ENCODE measurements at places on chromosomes 12 and 14.

DNA sequence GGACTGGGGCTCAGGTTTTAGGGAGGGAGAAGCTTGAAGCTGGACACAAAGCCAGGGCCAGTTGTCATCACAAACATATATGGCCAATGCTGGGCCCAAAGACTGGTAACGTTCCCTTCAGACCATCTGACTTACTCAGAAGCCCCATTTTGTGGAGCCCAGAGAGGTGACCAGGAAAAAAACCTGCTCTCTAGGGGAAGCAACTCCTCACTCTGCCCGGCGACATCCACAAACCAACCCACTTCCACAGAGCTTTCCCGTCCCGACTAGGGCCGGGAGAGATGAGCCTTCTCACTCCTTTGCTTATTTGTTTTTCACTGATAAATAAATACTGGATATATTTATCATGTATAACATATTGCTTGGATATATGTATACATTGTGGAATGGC lies 180.9 kb upstream of the RTL1 start:
- DNase-seq: no peak

- DNase-seq: no peak
These were observed 19.9 kb downstream of the EIF2B2 start for GRCh38 chr14:75022655-75023054.

DNA sequence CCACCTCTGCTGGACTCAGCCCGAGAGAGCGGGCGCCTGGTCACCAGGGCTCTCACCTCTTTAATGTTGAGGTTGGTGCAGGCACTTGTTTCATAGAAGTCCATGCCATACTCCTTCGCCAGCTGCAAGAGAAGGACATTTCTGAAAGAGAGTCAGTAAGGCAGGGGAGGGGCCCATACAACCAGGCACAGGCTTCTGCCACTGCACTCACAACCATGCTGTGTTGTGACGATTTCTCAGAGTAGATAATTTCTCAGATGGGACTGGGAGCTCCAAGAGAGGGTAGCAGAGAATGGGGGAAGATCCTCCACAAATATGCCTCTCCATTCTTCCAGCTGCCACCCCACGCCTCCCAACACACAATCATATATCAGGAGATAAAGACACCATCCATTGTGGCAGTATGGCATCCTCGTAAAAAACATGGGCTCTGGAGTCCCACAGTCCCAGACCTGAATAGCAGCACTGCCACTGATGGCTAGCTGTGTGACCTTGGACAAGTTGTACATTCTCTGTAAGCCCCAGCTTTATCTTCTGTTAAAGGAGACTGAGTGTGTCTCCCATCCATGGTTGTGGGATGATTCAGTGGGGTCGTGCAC lies 6.2 kb upstream of the GPX2 start:
- no peak for DNase-seq

- no peak for DNase-seq
These were observed 109.8 kb downstream of the PHLDA1 start for GRCh38 chr12:75921622-75922289.

GRCh38 chr12:89494411-89495231 lies 30.0 kb downstream of the GALNT4 start:
- DNase-seq: no peak

- no peak for DNase-seq
These were observed 210.9 kb upstream of the PRKD1 start for GRCh38 chr14:30138567-30138966.

DNA sequence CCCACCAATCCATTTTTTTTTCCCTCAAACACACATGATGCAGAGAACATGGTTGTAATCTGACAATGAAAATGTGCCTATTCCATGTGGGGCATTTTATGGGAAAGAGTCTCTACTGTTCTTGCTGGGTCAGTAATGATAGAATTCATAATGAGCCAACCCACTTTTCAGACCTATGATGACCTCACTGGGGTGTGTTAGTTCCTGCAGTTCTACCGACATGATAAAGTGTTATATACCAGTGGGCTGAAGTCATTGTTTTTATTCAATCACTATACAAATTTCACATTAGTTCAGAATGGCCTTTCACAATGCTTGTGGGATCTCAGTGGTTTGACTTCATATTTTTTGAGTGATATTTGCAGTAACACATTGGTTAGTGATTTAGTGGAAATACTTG lies 47.5 kb downstream of the PPFIBP1 start:
- DNase-seq: no peak

GRCh38 chr12:93776581-93777018 lies 99.4 kb downstream of the CRADD start:
- no peak for DNase-seq

- no peak for DNase-seq
These were observed 13.1 kb upstream of the RIN3 start for GRCh38 chr14:92500491-92500941.

GRCh38 chr12:32546272-32546671 lies 132.8 kb upstream of the DNM1L start:
- no peak for DNase-seq

GRCh38 chr14:94888121-94888520 lies 118.2 kb upstream of the GSC start:
- DNase-seq: no peak

DNA sequence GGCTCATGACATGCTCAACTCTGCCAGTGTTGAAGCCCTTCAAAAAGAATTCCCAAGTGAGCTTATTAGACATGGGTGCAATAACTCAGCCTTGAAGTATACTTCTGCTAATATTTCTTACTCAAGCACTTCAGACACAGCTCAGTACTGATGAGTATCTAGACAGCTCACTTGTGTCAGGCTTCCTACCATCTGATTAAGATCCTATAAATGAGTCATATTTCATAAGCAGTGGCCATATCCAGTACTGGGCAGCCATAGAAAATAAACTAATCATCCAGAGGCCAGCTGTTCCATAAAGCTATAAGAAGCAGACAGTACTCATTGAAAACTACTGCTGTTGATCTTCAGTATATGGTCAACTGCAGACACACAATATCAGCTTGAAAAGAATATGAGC lies 12.9 kb downstream of the FSCB start:
- no peak for DNase-seq

- no peak for DNase-seq
These were observed 1.1 kb upstream of the TRAF3 start for GRCh38 chr14:102775855-102776760.

- no peak for DNase-seq
These were observed 203.7 kb downstream of the STXBP6 start for GRCh38 chr14:24846261-24846660.

- no peak for DNase-seq
These were observed 48.6 kb downstream of the PPP1R36 start for GRCh38 chr14:64598404-64598803.

- DNase-seq: no peak
These were observed 521 bp downstream of the MAP4K5 start for GRCh38 chr14:50531595-50532501.

GRCh38 chr14:102893452-102893851 lies 29.0 kb upstream of the AMN start:
- no peak for DNase-seq

DNA sequence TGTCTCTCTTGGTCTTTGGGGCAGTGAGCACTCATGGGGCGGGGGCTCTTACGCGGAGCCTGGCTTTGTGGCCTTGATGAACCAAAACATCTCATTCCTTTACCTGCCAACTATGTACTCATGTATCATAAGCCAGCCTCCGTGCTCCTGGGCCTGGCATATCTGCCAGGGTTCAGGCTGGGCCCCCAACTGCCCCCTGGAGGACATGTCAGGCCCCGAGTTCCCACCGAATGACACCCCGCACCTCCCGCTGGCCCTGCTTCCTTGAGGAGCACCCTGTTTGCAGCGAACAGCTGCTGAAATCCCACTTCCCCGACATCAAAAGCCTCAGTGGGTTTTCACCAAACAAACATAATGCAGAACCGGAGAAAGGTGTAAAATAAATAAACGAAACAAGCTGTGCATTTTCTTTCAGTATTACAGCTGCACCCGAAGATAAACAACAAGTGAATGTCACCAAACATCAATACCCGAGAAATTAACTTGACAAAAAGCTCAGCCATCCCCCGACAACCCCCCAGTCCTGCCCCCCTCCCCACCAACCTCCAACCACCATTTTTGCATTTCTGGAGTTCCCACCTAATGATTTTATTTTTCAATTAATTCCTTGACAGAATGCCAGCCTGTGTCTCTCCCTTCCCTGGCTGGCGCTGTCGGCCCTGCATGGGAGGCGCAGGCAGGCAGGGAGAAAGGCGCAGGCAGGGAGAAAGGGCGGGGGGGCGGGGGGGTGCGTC lies 139.2 kb downstream of the RBM19 start:
- DNase-seq: no peak

- DNase-seq: no peak
These were observed 6.0 kb upstream of the SDSL start for GRCh38 chr12:113416091-113416754.

- no peak for DNase-seq
These were observed 39.6 kb downstream of the SLC15A4 start for GRCh38 chr12:128784030-128784760.

- no peak for DNase-seq
These were observed 46.3 kb upstream of the KICS2 start for GRCh38 chr12:64268409-64268808.

DNA sequence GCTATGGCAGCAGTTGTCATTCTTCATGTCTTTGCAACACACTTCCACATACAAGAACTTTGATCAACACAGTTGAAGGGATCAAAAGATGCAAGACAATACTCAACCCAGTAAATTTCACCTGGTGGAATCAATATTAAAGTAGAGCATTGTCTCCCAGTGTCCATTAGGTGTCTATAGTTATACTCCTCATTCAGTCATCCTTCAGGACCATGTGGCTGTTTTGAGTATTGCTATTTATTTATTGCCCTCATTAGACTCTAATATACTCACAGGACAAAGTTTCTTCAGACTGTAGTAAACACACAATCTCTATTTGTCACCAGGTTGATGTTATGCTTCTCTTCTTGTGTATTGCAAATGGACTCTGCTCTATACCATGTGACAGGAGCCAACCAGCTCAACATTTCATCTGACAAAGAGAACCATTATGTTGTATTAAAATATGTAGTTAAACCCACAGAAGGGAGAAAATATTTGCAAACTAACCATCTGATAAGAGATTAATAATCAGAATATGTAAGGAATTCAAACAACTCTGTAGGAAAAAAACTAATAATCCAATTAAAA lies 146.6 kb downstream of the TGFB3 start:
- DNase-seq: no peak

DNA sequence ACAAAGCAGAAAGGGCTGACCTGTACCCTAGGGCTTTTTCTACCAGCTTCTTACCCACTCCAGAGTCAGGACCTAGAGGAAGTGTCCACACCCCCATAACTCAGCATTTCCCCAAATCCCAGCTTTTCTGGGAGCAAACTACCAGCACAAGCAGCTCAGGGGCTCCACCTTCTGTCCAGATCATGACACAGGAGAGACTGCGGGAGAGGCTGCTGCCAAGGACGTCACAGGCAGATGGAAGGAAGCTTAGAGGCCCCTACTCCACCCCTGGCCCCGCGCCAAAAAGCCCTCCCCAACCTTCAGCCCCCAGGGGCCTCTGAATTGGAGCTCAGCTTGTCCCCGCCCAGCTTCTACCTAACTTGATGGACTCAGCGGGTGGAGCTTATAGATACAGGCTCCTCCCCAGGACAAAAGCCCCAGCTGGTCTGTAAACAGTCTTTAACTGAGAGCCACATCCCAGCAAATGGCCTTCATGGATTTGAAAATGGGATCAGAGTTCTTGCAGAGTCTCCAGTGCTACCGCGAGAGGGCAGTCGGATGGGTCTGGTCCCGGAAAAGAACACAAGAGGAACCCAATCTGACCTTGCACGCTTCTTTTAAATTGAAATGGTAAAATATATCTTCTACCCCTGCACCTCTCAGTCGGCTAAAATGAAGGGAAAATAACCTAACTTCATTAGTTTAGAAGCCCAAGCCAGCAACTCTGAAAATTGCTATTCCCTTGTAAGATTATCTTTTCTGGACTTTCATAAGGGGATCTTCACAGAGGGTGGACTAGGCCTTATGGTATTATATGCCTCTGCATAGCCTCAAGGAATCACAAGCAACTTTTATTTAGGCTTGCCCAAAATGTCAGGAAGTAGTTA lies 6.8 kb upstream of the BAZ2A start:
- DNase-seq: peak; percentile 96

DNA sequence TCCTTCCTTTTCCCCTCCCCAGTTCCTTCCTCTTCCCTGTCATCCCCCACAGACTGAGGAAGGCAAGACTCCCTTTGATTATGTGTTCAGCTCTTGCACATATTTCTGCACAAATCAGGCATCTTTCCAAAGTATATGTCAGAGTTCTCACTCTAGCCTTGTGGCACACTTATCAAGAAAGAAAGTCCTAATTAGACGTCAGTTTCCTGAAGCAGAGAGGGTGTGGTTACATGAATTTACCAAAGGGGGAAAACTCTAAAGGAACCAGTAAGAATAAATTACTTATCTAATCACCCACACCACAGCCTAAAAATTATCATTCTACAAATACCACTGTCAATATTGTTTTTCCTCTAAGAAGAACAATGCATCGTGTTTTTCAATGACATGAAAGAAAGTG lies 120.7 kb upstream of the GRIP1 start:
- no peak for DNase-seq

GRCh38 chr12:47875746-47876439 lies 28.9 kb downstream of the VDR start:
- DNase-seq: no peak

- peak; percentile 68 for DNase-seq
These were observed 846.7 kb downstream of the TMEM121 start for GRCh38 chr14:106372870-106373652.

GRCh38 chr12:115042341-115042740 lies 358.4 kb upstream of the TBX3 start:
- DNase-seq: no peak

- DNase-seq: no peak
These were observed 13.4 kb downstream of the ASB8 start for GRCh38 chr12:48143898-48144297.

DNA sequence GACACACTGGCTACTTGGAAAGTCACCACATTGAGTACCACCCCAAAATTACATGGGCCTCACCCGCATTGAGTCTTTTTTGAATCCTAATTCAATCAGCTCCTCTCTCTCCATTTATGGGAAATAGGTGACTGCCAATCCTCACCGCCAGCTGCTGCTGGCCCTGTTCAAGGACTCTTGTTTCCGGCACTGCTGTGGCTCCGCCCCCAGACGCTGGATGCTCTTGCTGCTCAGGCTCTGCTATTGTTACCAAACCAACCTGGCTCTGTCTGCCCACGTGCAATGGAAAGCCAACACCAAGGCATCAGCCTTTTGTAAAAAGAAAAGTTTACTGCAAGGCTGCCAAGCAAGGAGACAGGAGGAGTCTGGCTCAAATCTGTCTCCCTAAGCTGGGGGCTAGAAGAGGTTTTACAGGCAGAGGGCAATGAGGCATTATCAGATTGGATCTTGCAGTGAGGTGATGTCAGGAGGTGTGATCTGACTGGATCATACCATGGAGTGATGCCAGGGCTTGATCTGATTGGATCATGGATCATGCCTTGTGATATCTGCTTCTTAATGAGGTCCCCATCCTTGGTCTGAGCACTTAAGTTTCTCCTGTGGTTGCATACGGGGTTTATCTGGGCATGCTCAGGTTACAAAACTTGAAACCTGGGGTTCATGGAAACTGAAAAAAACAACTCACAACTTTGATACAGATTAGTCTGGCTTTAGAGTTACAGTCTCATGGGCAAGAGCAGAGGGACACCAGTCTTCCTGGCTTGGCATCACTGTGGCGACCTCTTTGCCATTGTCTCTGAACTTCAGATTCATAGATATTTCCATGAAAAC lies 117.1 kb upstream of the SLC35F4 start:
- no peak for DNase-seq
